ENCODE measurements at places on chromosomes 5 and 9. TPM values are rescaled to one million over a fixed set of nuclear protein-coding genes. Genes with fewer than 3 reads are reported as not detected.

- DNase-seq: no peak
Measured at GRCh38 chr9:114327749-114328148, 1.9 kb upstream of the ORM2 start.

DNA sequence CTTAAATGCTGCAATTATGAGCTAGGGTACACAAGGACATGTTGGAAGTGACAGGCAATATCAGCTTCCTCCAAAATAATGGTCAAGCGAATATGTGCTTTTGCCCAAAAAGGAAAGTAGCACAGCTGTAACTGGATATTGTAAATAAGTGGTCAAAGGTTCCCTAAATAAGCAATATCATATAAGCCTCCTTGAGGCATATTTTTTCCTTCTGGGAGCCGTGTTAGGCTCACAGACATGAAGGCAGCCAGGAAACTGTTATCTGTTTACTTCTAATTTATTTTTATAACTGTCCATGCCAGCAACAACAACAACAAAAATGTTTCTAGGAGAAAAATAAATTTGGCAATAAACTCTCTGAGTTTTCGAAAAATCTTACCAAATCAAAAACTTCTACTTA lies 648.3 kb downstream of the PDE4D start:
- no peak for DNase-seq

EIF4E1B gene
- total RNA-seq: not detected

GPX3 gene
- 0.19 TPM for total RNA-seq
